H54 (cell line): ENCODE measurements at places on chromosomes 3 and 15.

DNA sequence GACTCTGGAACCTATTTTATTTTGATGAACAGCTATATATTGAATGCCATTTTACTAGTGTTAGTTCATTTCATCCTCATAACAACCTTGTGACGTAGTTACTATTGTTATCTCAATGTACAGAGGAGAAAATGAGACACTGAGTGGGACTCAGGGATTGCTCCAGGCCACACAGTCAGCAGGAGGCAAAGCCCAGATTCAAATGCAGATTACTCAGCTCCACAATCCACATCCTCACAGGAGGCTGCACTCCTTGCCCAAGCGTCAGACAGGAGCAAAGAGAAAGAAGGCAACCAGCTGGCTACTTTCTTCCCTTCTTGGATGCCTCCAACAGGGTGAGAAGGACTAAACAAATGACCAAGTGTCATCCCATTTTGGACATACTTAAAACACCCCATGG is 92.0 kb upstream of the CCDC54 start:
- DNase-seq: no peak

DNA sequence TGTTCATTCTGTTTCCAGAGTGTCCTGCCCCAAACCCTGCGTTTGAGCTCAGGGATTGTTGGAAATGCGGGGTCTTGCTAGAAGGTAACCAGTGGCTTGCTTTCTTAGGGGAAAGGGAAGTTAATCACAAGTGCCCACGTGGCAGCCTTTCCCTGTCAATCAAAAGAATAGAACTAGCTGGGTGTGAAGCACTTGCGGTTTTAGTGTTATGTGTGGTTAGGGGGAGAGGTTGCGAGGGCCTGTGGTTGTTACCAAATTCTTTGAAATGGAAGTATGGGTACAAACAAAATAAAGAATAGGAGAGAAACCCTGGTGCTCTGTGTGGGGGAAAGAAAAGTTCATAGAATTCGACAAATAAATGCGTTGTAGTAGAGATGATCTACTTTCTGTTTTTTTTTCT is 67.6 kb downstream of the FNDC3B start:
- DNase-seq: no peak

- DNase-seq: no peak
Observed at GRCh38 chr3:64163019-64163754, 62.1 kb downstream of the PRICKLE2 start.

GRCh38 chr15:21261396-21261964 is 178.8 kb downstream of the POTEB3 start:
- no peak for DNase-seq

DNA sequence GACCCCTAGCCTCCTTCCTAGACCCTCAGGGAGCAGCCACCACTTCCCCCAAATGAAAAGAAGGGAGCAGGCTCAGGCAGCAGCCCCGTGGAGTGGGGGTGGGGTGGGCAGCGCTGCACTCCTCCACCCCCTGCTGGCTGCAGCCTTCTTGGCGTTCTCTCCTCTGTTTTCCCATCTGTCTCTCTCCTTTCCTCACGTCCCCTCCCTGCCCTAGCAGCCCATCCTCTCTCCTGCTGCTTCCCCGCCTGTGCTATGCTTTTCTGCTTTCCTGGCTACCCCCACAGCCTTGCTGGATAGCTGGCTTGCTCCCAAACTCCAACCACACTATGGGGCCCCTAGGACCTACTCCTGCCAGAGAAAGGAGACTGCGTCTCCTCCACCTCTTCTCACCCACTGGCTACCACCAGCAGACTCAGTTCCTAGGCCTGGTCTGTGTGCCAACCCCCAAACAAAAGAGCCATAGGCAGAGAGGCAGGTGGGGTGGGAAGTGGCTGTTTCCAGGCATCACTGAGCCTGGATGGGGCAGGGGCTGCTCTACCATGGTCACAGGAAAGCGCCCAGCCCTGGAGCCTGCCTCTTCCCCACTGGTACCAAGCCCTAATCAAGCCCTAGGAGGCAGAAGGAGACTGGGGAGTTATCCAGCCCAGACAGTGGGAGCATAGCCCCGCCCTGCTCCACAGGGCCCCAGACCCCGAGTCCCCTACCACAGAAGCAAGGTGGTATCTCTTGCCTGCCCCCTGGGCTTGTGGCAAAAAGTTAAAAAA is 3.4 kb upstream of the DISP2 start:
- DNase-seq: no peak

- no peak for DNase-seq
Observed at GRCh38 chr3:85801955-85802354, 843.2 kb downstream of the CADM2 start.

- DNase-seq: no peak
Observed at GRCh38 chr3:101964861-101965260, 115.5 kb downstream of the NFKBIZ start.

GRCh38 chr3:46659285-46659684 is 34.2 kb downstream of the ALS2CL start:
- no peak for DNase-seq

DNA sequence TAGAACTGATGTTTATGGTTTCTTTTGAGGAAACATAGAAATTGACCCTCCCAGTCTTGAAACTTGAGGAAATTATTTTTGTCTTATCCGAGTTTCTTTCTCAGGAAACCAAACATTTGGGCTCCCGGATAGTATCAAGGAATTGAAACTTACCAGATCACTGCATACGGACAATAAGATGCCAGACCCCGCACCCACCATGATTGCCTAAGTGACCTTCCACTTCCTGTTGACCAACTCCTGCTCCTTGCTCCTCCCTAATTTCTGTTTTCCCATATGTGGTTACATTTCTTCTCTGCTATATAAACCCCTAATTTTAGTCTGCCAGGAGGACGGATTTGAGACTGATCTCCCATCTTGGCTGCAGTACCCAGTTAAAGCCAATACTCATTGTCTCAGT is 118.4 kb upstream of the TPRG1 start:
- DNase-seq: no peak

- DNase-seq: no peak
Observed at GRCh38 chr3:127168271-127168670, 24.7 kb upstream of the PRR23E start.

GRCh38 chr3:117622171-117622841 is 912.7 kb downstream of the TUSC7 start:
- DNase-seq: no peak

GRCh38 chr3:69088063-69088462 is 3.3 kb downstream of the ARL6IP5 start:
- DNase-seq: no peak

DNA sequence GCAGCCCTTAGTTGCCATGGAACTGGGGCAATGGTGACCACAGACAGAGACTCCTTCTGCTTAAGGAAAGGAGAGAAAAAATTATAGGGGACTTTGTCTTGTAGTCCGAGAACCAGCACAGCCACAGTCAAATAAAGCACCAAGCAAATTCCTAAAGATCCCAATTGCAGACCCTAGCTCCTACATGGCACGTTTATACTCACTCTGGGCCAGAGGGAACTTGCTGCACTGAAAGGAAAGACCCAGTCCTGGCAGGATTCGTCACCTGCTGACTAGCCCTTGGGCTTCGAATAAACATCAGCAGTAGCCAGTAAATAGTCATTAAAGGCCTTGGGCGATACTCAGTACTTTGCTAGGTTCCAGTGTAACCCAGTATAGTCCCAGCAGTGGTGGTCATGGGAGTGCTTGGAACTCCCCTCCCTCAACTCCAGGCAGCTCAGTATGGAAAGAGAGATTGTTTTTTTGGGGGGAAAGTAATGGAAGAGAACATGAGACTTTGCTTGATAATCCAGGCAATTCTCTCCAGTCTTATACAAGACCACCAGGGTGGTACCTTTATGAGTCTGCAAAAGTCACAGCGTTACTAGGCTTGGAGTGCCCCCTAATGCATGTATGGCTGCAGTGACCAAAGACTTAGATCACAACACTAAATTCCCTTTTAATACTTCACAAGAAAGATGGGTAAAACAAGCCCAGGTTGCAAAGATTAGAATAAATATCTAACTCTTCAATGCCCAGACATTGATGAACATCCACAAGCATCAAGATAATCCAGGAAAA is 66.4 kb upstream of the AGTR1 start:
- no peak for DNase-seq

- DNase-seq: no peak
Observed at GRCh38 chr15:88605189-88606069, 15.7 kb upstream of the AEN start.

DNA sequence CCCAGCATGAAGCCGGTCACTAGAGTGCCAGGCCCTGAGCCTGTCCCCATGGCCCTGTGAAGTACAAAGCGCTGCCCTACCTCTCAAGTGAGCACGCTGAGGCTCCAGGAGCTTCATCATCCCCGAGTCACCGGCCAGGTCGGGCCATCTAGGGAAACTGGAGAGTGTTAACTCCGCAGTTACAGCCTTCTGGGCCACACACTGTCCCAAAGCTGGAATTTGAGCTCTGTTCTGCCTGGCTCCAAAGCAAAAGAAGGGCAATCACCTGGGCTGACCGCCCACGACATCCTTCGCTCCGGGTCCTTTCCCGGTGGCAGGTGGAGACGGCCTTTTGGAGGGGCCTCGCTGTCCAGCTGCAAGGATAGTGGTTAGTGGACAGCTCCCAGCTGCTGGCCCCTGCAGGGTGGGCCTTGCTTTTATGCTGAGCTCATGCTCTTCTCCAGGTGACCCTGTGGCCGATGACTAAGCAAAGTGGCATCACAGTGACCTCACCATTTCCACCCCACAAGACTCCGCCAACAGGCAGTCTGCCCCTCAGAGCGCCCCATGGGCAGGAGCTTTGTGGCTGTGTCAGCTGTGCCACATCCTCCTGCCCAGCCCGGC is 3.5 kb upstream of the MUC4 start:
- DNase-seq: peak; percentile 85

DNA sequence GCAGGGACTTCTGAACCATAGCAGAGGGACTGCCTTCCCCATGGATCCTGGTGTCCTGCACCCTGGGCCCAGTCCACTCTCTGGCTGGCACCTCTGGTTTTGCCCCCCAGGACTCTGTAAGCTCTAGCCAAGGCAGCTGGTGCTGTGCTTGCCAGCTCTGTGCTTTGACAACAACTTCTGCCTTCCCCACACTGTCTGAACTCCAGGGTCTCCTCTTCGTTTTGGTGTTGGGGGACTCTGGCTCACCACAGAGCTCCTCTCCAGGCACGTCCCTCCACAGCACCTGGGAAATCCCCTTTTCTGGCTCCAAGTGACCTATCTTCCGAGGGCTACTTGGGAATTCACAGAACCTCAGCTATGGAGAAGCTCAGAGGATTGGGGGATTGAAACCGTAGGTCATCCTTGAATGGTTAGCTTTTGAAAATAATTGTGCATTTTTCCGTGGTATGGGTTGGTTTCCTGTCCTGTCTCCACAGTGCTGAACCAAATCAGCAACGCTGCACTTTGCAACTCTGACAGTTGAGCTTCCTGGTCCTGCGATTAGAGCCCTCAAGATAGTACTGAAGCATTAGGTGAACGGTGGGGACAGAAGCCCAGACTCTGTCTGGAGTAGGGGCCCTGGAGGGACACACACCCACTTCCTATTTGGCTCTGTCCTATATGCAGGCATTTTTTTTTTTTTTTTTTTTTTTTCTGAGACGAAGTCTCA is 152.4 kb downstream of the APBA2 start:
- DNase-seq: no peak

- DNase-seq: peak; percentile 85
Observed at GRCh38 chr3:72338942-72339669, 509.1 kb downstream of the SHQ1 start.

GRCh38 chr15:43508991-43509659 is 8.3 kb upstream of the MAP1A start:
- DNase-seq: no peak

GRCh38 chr15:45331972-45332371 is 46.4 kb downstream of the GATM start:
- DNase-seq: no peak

DNA sequence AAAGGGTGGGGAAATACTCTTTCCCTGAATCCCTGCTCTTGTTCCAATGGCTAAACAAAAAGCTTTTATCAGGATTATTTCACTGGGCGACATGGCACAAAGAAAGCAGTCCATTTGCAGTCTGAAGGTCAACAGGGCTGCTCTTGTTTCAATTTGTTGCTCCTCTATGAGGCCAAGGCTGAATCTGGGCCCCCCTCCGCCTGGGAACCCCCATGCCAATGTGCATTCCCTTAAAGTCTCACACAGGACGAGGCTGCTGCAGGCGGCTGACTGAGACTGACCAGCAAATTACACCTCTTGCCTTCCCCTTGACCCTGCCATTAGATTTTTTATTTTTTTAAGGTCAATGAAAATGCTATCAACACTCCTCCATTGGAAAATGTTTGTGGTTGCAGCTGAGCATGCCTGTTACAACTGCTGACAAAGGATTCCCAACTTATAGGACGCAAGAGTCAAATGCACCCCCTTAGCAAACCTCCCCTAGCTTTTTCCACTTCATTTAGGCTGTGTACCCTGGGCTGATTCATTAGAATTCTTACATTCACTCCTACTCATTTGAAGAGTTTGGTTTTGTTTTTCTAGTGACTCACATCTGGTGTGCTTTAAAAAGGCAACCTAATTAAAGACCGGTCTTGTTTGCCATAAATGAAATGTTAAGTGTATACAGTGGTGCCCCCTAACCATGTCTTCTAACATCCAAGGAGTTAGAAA is 60.8 kb upstream of the ARHGEF3 start:
- peak; percentile 33 for DNase-seq

DNA sequence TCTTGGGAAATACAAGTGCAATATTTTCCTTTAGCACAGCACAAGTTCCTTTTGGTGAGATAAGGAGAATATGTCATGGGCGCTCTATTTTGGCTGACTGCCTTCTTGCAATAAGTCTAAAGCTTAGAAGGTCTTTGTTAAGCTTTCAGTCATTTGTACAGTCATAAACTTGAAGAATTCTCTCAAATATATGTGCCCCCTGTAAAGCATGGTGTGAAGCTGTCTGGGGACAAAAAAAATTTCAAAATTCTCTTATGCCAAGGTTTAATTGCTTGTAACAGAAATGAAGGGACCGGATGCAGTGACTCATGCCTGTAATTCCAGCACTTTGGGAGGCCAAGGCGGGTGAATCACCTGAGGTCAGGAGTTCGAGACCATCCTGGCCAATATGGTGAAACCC is 21.7 kb upstream of the ARID3B start:
- DNase-seq: no peak

DNA sequence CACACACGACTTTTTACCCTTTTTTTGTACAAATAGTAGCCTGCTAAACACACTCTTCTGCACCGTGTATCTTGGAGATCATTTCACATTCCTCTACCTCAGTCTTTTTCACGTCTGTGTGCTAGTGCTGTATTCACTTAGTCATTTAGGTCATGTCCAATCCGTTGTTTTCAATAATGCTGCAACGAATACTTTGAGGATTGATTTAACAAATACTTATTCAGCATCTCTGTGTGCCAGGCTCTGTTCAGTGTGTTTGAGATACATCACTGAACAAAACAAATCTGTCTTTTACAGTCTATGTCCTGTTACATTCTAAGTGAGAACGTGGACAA is 882 bp downstream of the JMJD7 start:
- DNase-seq: no peak

- DNase-seq: peak; percentile 81
Observed at GRCh38 chr3:48634661-48635221, 520 bp downstream of the SLC26A6 start.

GRCh38 chr15:52054381-52054780 is 35.4 kb downstream of the MAPK6 start:
- DNase-seq: no peak

DNA sequence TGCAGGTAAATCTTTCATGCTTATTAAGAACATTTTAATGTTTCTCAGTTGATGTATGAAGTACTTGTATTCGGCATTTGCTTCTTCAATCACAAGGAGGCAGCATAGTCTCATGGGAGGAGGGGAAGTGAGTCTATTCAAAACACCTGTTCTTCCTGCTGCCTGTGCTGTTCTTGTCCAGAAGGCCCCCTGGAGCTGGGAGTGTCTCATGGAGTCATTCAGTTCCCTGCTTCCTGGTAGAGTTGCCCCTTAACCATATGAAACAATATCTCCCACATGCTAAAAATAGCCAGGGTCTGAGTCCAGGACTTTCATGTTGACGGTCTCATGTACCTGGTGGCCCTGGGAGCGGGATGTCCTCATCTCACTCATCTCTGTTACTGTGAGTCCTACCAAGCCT is 15.5 kb upstream of the PPP1R2 start:
- DNase-seq: no peak
